ENCODE measurements at places on chromosomes 7 and 10.

GRCh38 chr10:58576751-58577436 is 64.2 kb downstream of the BICC1 start:
- no peak for DNase-seq

GRCh38 chr10:80155696-80156215 is 23.2 kb downstream of the PLAC9 start:
- no peak for DNase-seq

DNA sequence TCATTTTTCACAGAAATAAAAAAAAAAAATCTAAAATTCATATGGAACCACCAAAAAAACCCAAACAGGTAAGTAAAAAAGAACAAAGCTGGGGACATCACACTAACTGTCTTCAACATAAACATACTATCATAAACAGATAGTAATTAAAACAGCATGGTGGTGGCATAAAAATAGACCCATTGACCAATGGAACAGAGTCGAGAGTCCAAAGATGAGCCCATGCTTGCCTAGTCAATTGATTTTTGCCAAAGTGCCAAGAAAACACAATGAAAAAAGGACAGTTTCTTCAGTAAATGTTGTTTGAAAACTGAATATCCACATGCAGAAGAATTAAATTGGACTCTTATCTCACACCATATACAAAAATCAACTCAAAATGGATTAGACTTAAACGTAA is 513.2 kb upstream of the PHF14 start:
- no peak for DNase-seq

DNA sequence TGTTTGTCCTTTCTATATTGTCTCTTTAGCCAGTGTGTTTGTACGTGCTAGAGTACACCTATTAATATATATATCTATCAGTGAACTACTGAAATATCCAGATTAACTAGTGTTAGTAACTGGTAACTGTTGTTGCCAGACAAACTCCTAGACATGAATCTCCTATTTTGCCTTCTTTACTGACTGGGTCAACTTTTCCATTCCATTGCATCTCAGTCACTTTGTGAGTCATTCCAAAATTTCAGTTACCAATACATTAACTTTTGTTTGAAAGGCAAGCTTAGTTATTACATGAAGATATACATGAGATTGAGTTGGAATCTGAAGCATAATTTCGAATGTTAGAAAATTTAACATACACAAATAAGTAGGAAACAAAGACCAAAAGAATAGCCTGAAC is 51.4 kb downstream of the BTAF1 start:
- peak; percentile 56 for DNase-seq

- no peak for DNase-seq
Measured at GRCh38 chr7:445563-446288, 73.9 kb downstream of the PDGFA start.

GRCh38 chr10:44382131-44382858 is 2.6 kb downstream of the CXCL12 start:
- no peak for DNase-seq

DNA sequence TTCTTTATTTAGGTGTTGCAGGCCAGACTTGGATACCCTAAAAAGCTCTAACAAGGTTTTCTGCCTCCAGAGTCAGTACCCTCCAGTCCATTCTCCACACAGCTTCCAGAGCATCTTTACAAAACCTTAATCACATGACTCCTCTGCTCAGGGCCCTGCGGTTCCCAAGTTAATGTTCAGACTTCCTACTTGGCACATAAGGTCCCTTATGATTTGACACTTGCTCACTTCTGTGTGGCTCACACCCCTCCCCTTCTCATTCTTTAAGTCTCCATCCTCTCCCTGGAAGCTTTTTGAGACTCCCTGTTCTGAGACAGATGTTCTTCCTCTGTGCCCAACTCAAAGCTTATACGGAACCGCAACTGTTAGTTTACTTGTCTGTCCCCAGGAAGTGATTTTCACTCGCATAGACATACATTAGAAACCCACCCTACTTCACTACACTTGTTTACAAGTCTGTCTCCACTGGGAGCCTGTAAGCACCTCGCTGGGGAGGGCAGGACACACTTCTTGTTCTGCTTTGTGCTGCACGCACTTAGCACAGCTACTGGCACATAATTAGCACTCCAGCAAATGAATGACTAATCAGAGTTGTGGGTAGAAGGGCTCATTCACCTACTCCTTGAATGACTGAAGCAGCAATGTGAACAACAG is 154.3 kb upstream of the LAMB4 start:
- DNase-seq, result no peak

DNA sequence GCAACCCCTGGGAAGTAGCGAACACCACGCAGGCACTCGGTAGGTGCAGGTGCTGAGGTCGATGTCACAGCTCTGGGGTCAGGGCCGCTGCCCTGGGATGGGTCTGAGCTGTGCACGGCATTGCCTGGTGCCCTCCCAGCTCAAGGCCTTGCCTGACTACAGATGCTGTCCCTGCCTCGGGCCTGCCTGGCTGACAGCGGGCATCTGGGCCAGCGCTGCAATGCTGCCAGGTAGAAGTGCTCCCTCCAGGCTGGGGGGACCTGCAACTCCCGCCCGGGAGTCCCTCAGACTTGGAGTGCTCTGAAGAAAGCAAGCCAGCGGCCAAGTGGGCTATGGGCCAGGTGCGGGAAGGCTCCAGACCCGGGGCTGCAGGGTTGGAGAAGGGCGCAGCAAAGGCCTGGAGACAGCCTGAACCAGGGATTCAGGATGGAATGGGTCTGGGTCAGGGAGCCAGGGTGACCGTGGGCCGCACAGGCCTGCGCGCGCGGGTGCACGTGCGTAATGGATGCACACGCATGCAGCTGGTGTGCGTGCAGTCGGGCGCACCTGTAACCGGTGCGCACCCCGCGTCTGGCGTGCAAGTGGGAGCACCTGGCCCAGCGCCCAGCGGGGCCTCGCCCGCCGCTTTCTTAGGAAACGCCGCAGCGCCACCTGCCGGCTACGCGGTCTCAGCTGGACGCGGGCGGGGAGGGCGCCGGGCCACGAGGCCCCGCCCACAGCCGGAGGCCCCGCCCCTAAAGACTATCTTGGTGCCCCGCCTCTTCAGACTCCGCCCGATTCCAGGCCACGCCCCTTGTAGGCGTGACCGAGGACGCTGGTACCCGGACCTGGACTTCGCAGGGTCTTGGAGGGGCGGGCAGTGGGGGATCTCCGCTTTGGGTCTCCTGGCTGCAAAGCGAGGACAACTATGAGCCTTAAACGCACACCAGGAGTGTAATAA is 46.7 kb downstream of the MICALL2 start:
- DNase-seq, result peak; percentile 82

- peak; percentile 7 for DNase-seq
Measured at GRCh38 chr10:69685802-69686585, 55.9 kb downstream of the FAM241B start.

DNA sequence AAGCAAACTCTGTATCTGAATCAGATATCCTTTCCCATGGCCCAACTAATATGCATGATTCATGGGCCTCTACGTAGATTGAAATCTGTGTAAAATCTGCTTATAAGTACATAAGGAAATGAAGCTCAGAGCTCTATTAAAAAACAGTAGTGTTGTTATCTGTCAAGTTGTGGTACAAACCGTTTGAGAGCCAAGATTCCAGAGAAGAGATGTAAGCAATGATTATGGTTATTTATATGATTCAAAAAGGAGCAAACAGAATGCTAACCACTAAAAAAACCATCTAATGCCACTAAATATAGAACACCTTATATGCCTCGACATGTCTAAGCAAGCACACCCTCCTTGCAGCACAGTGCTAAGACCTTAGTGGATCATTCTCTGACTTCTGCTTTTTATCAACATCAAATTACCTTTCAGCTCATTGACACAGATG is 26.6 kb downstream of the RPP38 start:
- DNase-seq, result peak; percentile 93

GRCh38 chr10:97939446-97939990 is 89.9 kb downstream of the GOLGA7B start:
- peak; percentile 42 for DNase-seq
